ENCODE measurements at places on chromosomes 6 and 20.

GRCh38 chr20:62437927-62438326 is 10.6 kb upstream of the RBBP8NL start:
- no peak for DNase-seq

DNA sequence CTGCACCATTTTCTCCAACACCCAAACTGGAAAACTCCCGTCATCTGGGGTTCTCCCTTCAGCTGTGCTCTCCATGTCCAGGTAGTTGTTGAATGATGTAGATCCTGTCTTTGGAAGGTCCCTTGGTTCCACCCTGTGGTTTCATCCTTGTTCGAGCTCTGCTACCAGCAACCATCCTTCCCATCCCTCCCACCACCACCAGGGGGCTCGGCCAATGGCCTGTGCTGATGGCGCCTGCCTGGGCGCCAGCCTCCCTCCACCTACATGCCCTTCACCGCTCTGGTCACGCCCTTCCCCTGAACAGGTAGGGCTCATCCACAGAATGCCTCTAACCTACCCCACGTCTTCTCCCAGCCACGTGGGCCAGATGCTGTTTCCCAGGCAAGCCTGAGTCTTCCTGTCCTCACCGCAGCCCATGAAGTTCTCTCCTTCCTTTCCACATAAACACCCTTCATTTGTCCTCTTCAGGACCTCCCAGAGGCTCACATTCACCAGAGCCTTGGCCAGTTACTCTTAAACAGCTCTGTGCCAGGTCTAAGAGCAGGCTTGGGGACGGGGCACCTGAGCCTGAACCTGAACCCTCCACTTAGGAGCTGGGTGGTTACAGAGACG is 75.1 kb upstream of the DUSP22 start:
- DNase-seq: no peak

DNA sequence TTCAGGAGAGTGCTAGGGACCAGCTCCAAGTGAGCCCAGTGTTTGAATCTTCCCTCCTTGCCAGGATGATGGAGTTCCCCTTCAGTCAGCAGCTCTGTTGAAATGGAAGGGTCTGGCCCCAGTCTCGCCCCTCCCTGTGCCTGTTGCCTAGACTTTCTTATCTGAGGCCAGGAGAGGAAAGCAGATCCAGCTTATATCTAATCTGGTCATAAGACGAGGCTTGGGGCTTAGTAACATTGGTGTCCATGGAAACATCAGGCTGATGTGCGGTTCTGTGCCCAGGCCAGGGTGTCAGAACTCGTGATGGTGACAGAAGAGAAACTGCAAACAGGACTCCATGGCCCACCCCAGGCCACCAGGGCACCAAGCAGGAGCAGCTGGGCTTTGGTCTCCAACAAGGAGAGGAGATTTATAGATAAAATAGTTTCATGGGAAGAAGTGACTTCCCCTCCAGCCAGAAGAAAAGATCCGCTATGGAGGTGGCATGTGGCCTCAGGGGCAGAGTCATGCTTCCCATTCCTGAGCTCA is 9.8 kb downstream of the MAS1L start:
- no peak for DNase-seq

DNA sequence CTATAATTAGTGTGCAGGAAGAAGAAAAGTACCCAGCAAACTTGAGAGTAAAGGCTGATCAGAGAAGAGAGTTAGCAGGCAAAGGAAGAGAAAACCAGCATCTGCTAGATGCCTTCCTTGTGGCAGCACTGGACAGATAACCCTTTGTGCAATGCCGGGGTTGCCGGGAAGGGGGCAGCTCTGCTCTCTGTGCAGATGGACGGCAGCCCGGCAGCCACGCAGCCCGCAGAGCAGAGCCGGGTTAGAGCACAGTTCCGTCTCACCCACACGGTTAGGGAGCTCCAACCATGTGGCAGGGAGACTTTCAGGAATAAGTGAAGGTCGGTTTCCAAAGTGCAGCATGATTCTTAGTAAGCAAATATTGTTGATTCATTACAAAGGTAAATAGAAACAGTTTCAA is 80.0 kb upstream of the RPS6KA2 start:
- DNase-seq: no peak

- DNase-seq: no peak
Measured at GRCh38 chr20:63940071-63940471, 16.1 kb downstream of the UCKL1 start.

Measured in CD4-positive, alpha-beta T cell treated with Interleukin-2 at 100 ng/mL for 4 hours (primary cell).